ENCODE measurements at places on chromosomes 7 and 10. TPM values are rescaled to one million over a fixed set of nuclear protein-coding genes. Genes with fewer than 3 reads are reported as not detected.

DNA sequence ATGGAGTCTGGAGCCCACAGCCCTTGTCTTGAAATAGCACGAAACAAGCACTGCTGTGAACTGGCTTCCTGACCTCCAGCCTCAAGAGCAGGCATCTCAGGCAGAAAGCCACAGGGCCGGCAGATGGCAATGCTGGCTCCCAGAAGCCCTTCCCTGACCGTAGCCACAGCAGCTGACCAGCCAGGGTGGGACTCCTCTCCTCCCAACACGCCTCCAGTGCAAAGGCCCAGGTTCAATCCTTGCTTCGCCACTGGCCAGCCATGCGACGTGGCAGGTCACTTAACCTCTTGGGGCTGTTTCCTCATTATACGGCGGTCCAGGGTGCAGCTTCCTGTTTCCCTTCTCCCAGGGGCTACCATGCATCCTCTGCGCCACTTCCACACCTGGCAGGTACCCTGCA, 12.8 kb downstream of the PRKAG2 start:
- no peak for DNase-seq

GRCh38 chr7:76260171-76260703, 42.2 kb upstream of the HSPB1 start:
- peak; percentile 71 for DNase-seq

DNA sequence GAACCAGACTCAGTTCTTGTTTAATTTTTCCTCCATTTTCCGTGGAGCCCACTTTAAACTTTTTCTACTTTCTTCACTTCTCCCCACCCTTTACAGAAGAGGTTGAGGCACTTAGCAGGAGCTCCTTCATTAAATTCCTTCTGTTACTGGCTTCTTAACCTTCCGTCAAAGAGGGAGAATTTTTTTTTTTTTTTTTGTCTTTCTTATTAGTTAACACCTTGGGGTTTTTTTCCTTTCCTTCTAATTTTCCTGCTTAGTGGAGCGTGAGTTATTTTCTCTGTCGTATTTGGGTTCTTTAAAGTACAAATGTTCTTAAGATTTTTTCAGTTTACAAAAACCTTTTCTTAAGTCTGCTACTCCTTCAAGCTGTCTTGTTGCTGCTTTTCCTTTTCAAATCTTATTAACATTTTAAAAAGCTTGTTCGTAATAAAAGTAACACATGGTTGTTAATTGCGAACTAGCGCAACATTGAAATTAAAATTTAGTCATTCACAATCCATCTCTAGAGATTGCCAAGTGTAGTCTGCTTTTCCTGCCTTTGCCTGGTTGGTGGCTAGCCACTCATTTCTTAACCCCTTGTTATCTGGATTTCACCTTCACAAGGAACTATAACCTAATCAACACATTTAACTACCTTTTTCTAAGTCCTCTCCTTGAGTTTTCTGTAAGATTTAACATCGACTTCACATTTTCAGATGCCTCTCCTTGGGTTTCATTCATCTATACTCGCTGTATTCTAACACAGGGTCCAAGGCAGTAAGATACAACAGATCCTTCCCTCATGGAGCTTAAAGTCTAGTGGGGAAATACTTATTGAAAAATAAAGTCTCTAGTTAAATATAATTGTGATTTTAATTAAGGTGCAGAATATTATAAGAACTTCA, 2.0 kb downstream of the BMPR1A start:
- no peak for DNase-seq

- DNase-seq = no peak
Measured at GRCh38 chr10:90591629-90592028, 266.2 kb downstream of the HTR7 start.

GRCh38 chr10:124117833-124118232, 24.4 kb upstream of the CHST15 start:
- DNase-seq = no peak

MSS51 gene
- 2.1 TPM for total RNA-seq

LAMB4 gene
- total RNA-seq = 0.16 TPM

MLXIPL gene
- 1.1 TPM for total RNA-seq

CCAR1 gene
- 132 TPM for total RNA-seq

FANK1 gene
- total RNA-seq = 2.4 TPM
